Upper lobe of left lung (tissue), 6 donors: ENCODE measurements at places on chromosomes 13 and 19. TPM values are rescaled to one million over a fixed set of nuclear protein-coding genes. Genes with fewer than 3 reads are reported as not detected.

GALP gene
- total RNA-seq, result not detected

DNA sequence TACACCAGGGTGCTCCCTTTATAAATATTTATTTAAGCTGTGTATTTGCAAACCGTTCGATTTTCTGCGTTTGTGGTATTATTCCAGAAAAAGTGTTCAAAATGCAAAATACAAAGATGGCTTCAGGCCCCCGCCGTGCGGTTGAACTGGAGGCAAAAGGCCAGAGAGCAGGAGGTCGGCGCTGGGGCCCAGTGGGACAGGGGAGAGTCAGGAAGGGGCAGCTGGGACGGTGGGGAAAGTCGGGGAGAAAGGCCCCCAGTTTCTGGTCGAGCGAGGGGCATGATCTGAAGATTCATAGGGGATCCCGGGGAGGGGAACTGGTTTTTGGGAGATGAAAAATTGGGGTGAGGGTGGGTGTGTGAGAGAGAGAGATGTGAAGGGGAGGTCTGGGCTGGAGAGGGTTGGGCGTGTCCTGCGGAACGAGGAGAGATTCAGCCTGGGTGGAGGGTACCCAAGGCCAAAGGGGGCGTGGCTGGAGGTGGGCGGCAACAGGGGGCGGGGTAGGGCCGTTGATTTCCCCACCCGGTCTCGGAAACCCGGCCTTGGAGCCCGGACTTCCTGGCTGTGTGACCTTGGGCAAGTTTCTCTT, 678 bp downstream of the ISOC2 start:
- DNase-seq, result peak; percentile 93

- no peak for DNase-seq
Observed at GRCh38 chr13:96065849-96066248, 12.6 kb upstream of the UGGT2 start.

DNA sequence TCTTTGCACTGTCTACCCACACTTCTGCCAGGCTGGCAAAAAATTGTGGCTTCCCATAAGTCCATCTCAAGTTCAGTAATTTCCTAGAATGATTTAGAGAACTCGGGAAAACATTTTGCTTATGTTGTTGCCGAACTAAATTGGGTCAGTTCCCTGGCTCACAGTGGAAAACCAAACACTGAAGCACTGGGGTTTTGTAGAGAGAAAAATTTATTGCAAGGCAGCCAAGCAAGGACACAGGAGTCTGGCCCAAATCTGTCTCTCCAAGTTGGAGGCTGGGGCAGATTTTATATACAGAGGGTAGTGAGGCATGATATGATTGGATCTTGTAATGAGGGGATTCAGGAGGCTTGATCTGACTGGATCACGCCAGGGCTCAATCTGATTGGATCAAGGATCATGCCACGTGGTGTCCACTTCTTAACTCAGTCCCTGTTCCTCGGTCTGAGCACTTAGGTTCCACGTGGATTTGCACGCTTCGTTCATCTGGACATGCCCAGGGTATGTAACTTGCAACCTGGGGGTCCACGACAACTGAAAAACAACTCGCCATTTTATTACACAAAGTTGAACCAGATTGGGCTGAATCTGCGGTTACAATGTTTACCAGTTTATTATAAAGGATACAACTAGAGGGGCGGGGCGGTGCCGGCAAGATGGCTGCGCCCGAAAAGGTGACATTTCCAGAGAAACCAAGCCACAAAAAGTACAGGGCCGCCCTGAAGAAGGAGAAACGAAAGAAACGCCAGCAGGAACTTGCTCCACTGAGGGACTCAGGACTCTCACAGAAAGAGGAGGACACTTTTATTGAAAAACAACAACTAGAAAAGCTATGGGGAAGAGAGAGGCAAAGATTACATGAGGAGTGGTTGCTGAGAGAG, 7.3 kb downstream of the CD209 start:
- DNase-seq, result no peak

- no peak for DNase-seq
Observed at GRCh38 chr13:41188584-41188983, 5.8 kb downstream of the KBTBD7 start.
